CD14-positive monocyte (primary cell): ENCODE measurements at places on chromosomes 11 and 22. TPM values are rescaled to one million over a fixed set of nuclear protein-coding genes. Genes with fewer than 3 reads are reported as not detected.

GRCh38 chr11:122664188-122664587 is 8.7 kb downstream of the UBASH3B start:
- no peak for DNase-seq

GRCh38 chr11:79417069-79417920 is 23.5 kb downstream of the TENM4 start:
- no peak for DNase-seq

GRCh38 chr11:35845860-35846259 is 98.0 kb upstream of the LDLRAD3 start:
- no peak for DNase-seq

FXYD6 gene
- polyA plus RNA-seq, result 44.1 TPM

TBX10 gene
- polyA plus RNA-seq, result not detected
